Mesothelial cell of epicardium (in vitro differentiated cells): ENCODE measurements at places on chromosomes 7 and 10. TPM values are rescaled to one million over a fixed set of nuclear protein-coding genes. Genes with fewer than 3 reads are reported as not detected.

GRCh38 chr7:131436384-131436783 lies 108.7 kb downstream of the MKLN1 start:
- no peak for DNase-seq

DNA sequence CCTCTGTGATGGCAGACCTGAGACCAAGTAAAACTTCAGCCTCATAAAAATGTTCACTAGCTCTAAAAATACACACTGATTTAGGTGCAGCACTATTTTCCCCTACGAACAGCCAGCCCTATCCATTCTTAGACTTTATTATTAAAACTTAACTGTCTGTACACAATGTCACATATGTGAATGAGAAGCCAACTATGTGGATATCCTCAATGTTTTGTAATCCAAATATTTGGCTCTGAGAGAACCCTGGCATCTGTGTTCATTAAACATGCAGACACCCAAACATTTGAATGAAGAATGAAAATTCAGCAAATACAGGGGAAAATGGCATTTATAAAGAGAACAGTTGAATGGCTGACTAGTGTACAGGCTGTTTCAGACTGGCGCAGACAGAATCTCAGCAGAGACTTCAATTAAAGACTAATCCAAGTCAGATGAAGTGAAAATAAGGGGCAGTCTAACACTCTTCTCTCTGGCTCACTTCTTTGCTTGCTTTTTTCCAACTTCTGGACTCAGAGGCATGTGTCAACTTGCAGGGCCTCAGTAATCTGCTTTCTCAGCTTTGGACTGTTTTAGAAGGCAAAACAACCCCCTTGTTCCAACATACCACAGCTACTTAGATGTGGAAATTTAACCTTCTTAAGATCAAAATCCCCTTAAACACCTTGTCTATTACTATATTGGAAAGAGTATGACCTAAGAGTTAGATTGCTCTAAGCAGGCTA lies 47.4 kb upstream of the FAM180A start:
- no peak for DNase-seq

DNA sequence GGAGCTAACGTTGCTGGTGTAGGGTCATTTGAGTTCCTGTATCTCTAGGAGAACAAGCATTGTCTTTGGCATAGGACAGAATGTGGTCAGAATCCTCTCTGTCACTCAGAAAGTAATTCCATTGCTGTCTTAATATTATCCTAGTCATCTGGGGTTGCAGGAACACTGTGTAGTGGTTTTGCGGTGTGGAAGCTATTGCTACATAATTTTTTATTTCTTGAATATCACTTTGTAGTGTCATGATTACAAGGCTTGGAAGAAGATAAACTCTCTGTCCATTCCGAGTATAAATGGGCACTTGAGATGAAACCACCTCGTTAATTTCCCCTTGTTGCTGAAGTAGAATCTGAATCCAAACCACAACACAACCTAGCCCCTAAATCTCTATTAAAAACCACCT lies 919.2 kb downstream of the LRMDA start:
- DNase-seq = no peak

GRCh38 chr7:156034397-156034796 lies 222.1 kb upstream of the SHH start:
- no peak for DNase-seq

Gene CCDC3
- total RNA-seq = 5.2 to 5.7 TPM (median 5.4 TPM) in 3 replicates
